ENCODE measurements at places on chromosomes 7 and 10.

- DNase-seq, result no peak
These were observed 90.6 kb upstream of the SKAP2 start for GRCh38 chr7:26954951-26955350.

DNA sequence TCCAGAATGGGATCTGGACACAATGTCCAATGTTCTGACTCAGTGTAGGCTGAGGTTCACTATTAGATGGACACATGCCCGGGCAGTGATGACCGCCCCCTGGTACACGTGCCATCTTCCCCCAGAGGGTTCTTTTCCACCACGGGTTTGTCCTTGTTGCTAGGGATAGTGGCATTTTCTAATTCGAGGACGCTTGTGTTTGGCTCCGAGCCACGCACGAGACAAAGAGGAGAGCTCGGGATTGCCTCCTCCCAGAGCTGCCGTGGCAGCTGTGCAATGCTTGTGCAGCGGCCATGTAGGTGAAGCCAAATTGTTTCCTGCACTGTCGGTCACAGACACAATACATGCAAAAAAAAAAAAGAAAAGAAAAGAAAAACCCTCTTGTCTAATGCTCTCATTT, 207.5 kb downstream of the PAXIP1 start:
- no peak for DNase-seq

DNA sequence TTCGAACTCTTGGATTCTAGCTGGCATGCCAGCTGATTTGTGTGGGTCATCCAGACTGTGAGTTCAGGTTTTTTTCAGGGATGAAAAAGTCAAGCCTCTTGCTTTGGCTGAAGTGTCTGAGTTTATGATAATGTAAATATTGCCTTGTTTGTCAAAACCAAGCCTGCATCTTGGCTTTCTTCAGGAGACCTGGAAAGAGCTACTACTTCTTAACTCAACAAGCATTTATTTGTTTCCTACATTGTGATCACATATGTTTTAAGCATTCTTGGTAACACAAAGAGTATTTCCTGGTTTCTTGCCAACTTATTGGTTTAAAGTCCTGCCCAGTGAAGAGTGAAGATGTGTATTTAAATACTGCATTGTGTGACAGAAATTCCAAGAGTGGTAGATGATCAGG, 407.1 kb downstream of the LRMDA start:
- DNase-seq, result no peak

GRCh38 chr10:131806646-131807317, 94.0 kb upstream of the PPP2R2D start:
- peak; percentile 63 for DNase-seq

DNA sequence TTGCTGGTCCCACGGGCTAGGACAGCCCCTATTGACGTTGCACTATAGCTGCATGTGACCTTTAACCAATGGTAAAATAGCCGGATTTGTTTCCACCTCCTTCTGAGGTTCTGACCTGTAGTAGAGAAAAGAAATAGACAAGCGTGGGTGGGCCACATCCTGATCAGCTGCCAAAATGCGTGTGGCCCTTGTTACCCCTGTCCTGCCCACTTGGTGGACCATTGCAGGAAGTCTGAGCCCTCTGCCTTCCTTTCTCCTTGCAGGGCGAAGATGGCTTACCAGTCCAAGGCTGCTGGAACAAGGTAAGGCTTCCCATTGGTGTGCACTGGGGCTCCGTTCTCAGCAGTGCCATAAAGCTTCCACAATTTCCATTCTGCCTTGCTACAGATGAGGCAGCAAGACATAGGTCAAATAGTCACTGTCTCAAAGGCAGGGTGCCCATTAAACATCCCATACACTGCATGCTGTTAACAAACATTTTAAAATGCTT, 95.9 kb upstream of the MACROH2A2 start:
- DNase-seq, result peak; percentile 59

DNA sequence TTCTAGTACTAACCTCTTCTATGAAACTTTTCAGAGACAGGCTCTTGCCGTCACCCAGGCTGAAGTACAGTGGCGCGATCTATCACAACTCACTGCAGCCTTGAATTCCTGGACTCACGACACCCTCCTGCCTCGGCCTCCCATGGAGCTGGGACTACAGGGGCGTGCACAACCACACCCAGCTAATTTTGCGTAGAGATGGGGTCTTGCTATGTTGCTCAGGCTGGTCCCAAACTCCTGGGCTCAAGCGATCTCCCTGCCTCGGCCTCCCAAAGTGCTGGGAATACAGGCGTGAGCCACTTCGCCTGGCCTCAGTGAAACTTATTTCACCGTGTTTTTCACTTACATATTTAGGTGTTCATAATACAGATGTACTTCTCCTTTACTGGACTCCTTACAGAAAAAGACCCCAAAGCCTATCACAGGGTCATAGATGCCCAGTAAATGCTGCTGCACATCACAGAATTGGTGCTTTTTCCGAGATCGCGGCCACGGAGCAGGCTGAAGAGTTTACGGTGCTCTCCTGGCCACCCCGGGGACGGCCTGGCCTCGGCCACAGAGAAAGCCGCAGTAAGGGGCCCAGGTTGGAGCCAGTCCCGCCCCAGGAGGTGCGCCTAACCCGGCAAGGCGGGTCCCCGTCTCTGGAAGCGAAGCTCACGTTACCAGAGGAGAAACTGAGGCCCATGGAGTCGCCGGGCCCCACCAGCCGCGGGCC, 595 bp downstream of the TBL2 start:
- no peak for DNase-seq

- DNase-seq, result peak; percentile 55
These were observed 117.6 kb downstream of the DIP2C start for GRCh38 chr10:571688-572451.

DNA sequence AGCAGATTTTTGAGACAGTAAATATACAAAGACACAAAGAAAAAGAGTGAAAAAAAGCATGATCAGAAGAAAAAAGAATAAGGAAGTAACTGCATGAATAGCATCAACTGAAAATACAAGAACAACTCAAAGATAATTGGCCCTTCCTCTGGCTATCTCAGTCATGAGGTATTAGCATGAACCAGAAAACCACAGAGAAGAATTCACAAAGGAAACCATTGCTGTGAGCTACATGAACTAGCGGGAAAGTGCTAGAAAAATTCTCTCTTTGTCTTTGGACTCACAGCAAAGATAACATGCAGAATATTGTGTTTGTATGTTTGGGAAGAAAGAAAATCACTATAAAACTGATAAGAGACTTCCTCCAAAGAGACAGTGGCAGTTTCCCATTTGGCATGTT, 82.9 kb downstream of the SORCS1 start:
- DNase-seq, result no peak

GRCh38 chr7:77352665-77353406, 63.3 kb downstream of the GSAP start:
- no peak for DNase-seq

DNA sequence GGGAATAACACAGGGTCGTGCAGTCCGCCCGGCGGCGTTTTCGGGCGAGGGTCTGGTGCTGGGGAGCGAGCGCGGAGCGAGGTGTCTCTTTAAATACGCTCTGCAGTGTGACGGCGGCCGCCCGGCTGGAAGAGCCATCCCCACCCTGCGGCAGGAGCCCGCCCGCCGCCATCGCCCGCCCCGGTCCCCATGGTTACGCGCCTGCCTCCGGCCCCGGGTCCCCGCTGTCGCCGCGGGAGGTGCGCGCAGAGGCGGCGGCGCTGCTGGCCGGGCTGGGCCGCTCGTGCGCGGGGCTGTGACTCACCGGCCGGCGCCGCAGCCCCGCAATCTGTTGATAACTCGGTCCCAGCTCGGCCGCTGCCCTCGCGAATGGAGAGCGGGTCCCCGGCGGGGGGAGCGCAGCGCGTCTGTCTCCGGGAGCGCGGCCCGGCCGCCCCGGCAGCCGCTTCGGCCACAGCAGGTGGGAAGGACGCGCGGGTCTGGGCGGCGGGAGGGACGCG, at the start of gene ADGRA1:
TSS of gene ADGRA1 (plus strand) at position 246 of the 500 bp plus-strand sequence. CDS start 986 bp downstream, outside the sequence.
- DNase-seq, result no peak

GRCh38 chr7:151440799-151441445, 981 bp upstream of the CRYGN start:
- no peak for DNase-seq

- no peak for DNase-seq
These were observed 77.7 kb downstream of the OTUD1 start for GRCh38 chr10:23516530-23516929.

DNA sequence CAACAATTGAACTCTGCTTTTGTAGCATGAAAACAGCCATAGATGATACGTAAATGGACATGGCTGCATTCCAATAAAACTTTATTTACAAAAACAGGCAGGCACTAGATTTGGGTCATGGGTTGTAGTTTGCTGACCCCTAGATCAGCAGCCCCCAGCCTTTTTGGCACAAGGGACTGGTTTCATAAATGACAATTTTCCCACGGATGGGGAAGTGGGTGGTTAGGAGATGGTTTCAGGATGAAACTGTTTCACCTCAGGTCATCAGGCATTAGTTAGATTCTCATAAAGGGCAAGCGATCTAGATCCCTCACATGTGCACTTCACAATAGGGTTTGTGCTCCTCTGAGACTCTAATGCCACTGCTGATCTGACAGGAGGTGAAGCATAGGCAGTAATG, 16.5 kb upstream of the ANK3 start:
- no peak for DNase-seq

GRCh38 chr7:24896031-24896501, 83.9 kb downstream of the OSBPL3 start:
- no peak for DNase-seq

DNA sequence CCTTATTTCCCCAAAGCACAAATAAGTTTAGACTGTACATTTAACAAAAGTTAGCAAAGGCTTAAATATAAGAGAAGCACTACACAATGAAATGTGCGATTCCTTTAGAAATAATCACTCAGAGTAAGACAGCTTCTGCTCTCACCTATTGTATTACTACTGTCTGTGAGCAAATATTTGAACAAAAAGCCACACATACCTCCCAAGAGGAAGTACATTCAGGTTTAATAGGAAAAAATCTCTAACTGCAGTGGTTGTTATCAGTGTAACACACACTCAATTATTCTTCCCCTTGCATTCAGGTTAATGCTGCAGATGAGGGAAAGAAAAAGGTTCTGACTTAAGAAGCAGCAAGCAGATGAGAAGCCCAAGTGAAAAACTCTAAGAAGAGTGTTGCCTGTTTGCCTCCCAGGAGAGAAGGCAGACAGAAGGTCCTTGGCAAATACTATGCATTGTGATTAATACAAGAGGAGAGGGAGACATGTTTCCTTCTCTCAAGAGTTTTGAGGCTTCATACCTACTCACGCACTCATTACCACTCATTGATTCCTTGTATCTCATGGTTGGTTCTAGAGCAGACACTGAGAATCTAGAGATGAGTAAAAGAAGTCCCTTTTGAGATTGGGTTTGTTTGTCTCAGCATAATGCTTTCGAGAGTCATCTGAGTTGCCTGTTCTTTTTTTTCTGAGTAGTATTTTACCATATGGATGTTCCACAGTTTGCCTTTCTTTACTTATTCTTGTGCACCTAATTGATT, 13.6 kb downstream of the GIMAP4 start:
- DNase-seq, result no peak

DNA sequence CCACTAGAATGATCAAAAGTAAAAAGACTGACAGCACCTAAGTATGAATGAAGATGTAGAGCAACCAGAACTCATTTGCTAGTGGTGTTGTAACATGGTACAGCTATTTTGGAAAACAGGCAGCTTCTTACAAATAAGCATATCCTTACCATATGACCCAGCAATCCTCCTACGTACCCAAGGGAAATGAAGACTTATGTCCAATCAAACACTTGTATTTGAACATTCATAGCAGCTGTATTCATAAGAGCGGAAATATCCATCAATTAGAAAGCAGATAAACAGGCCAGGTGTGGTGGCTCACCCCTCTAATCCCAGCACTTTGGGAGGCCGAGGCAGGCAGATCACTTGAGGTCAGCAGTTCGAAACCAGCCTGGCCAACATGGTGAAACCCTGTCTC, 53.0 kb downstream of the KLRG2 start:
- no peak for DNase-seq

- no peak for DNase-seq
These were observed 3.7 kb upstream of the NDST2 start for GRCh38 chr10:73814896-73815718.

GRCh38 chr7:141522657-141523342, 28.4 kb upstream of the AGK start:
- no peak for DNase-seq

DNA sequence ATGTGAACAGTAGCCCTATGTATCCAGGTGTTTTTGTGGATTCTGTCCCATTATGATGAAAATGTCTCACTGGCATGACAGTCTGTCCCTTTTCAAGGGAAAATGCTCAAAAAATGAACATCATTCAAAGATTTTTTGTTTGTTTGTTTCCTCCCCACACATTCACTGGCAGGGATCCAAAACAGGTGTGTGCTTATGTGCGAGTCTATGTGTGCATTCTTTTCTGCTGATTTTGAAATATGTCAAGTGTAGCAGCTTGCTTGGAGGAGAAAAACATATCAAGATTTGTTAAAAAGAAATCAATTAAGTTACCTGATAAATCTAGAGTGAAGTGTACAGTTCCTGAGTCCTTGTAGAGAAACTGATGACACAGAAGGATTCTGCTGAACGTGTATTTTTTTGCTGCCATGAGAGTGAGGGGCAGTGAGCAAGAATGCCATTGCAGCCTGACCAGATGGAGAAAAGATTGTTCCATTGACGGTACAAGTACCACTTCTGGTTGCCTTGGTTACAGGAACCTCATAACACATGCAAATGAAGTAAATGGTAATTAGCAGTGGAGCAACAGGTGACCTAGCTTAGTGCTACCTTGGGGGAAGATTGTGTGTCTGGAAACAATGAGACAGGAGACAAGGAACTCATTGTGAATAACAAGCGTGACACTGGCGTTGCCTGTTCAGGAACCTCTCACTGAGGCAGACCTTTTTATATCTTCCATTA, 277.4 kb upstream of the PHYHIPL start:
- no peak for DNase-seq

GRCh38 chr7:47726047-47726726, 144.3 kb upstream of the TNS3 start:
- no peak for DNase-seq

DNA sequence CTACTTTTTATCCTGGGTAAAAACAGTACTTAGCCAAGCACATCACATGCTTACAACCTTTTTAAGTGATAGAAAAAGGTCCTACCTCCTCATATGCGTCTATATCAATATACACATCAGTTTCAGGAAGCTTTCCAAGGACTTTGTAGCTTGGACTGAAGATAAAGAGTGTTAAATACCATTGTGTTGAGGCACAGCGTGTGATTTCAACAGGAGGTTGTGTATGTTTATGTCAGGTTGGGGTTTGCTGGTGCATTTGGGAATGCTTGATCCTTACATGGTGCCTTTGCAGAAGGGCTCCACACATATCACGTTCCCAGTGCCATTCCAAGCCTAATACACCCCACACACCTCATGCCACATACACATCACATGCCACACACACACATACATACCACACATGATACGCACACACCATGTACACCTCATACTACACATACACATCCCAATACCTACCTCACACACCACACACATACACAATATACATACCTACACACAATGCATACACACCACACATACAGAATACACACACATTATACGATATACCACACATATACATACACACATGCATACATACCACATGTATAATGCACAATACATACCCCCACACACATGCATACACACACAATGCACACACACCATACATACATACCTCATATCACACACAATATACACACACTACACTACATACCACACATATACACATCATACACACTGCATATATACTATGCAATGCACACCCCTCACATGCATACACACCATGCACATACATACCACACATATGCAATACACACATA, 33.1 kb downstream of the PSMC2 start:
- no peak for DNase-seq
